ENCODE measurements at places on chromosomes 6 and 20.

DNA sequence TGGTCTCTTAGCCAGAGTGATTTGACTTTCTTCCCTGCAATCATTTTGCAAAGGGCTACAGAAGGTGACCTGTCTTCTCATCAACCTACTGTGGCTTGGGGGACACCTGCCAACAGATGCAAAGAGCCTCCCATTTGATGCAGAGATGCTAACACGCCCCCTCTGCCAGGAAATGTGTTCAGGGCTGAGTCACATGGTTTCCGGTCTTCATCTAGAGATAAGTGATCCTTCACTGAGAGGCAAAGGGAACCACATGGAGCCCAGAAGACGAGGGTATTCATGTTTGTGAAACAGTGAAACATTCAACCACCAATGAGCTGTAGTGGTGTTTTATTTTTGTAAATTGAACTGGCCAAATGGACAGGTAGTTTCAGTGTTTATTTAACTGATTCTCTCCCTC is 109.0 kb upstream of the RIN2 start:
- DNase-seq, result peak; percentile 52

DNA sequence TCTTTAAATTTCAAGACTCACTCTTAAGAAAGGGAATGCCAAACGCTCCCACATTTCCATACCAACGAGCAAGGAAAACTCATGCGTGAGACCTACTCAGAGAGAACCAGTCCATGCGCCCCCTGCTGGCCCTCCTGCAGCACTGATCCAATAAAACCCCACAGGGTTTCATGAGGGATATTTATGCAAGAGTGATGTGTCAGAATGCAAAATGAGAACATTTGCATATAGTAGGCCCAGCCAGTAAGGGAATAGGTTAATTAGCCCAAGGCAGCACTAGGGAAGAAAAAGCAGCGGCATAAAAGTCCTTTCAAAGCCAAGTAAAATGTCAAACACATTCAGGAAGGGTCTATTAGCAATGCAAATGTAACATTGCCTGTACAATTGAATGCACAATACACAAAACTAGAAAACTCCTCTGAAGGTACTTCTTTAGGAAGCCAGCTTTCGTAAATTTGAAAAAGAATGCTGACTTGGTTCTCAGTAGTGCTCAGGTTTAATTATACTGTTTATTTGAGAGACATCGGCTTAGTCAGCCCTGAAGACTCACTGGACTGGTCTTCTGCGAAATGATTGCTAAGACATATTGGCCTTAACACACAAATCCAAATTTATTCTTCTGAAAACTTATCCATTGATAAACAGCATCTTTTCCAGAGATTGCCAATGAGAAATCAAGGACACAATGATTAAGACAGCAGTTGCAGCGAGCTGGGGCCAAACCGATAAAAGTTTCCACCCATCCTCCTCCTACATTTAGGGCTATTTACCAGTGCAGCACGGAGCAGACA is 93.2 kb downstream of the GMPR start:
- peak; percentile 91 for DNase-seq

- DNase-seq, result no peak
Observed at GRCh38 chr20:49507741-49508434, 25.4 kb upstream of the KCNB1 start.

DNA sequence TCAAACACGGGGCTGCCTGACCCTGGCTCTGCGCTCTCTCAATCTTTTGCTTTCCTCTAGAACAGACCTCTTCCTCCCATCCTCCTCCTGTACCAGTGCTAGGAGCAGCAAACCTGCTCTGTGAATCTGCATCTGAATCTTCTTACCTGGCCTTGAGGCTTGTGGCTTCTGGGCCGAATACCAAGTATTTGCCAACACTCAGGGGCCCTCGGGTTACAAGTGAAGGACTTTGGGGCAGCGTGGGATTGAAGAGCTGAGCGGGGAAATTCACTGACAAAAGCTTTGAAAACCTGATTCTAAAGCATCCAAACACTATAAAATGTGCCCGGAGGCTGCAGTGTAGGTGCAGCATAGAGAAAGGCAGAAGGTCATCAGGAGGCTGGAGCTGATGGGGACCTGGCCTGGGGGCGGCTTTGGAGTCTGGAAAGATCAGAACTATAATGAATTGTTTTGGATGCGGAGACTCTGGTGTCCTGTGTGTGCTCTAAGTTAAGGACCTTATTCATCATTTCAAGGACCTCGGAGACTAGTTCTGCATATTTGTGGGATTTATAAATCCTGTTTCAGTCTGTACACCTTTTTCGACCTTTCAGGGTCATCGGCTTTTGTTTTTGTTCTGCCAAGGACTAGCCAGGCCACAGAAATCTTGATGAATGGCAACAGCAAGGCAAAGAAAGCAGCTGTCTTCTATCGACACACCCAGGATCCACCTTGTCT is 16.4 kb upstream of the IGF2R start:
- DNase-seq, result no peak

DNA sequence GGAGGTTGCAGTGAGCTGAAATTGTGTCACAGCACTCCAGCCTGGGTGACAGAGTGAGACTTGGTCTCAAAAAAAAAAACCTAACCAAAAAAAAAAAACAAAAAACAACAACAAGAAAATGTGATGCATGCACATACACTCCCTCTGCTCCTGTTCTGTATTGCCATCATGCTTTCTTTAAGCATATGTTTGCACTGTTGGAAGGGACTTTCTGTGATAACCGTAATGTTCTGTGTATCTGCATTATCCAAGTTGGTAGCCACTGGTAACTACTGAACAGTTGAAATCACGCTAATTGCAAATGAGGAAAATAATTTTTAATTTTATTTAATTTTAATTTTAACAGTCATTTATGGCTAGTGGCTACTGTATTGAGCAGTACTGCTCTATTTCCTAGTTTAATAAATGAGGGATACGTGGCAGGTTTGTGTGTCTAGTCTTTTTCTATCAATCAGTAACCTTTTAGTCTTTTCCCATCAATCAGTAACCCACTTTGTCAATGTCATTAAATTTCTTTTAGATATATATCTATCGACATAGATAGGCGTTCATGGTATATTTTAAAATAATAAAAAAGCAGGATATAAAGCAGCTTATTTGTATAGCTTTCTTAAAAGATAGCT is 135.6 kb downstream of the ASCC3 start:
- no peak for DNase-seq

DNA sequence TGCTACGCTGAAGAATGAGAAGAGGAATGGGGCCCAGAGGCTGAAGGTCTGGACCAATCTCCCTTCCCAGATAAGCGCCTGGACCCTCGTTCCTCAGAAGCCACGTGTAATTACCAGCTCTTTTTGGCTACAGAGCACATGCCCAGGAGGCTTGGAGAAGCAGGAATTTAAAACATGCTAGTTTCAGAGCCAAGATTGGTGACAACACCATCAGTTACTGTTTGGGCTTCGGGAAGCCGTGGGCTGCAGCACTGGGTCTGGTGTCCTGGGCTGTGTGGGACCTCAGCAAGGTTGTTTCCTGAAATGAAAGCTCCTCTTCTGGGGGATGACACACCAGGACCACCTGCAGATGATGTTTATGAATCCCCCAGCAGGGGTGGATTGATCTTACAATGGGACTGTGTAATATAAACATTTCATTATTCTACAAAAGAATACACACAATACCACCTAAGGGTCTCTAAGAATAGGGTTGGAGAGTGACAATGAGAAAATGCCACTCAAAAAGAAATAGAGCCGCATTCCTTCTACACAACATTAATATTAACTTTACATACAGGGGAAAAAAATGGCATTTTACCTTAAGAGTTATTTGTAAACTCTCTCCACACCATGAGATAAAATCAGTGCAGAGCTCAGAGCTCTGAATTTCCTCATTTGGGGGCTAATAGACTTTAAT is 207.8 kb upstream of the FOXQ1 start:
- no peak for DNase-seq

DNA sequence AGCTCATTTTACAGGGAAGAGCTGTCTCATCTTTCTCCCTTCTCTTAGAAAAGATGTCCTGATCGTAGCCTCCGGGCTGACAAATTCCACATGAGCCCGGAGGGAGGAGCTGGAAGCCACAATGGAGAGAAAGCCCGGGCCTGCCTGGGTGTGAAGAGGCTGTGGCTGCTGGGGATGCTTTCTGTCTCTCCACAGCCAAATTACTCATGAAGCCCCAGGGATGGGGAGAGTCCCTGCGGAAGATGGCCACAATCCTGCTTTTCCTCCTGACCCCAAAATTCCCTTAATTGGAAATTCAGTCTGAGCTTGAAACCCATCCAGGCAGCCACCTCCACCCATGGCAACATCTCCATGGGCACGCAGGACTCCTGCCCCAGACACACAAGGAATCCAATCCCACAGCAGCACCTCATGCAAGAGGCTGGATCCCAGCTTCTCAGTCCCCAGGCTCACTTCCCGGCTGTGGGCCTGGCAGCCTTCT is 32.4 kb downstream of the JPH2 start:
- DNase-seq, result no peak

GRCh38 chr6:42938987-42939809 is 9.9 kb downstream of the CNPY3 start:
- no peak for DNase-seq

GRCh38 chr6:26556263-26557070 is 18.3 kb downstream of the HMGN4 start:
- DNase-seq, result peak; percentile 93

DNA sequence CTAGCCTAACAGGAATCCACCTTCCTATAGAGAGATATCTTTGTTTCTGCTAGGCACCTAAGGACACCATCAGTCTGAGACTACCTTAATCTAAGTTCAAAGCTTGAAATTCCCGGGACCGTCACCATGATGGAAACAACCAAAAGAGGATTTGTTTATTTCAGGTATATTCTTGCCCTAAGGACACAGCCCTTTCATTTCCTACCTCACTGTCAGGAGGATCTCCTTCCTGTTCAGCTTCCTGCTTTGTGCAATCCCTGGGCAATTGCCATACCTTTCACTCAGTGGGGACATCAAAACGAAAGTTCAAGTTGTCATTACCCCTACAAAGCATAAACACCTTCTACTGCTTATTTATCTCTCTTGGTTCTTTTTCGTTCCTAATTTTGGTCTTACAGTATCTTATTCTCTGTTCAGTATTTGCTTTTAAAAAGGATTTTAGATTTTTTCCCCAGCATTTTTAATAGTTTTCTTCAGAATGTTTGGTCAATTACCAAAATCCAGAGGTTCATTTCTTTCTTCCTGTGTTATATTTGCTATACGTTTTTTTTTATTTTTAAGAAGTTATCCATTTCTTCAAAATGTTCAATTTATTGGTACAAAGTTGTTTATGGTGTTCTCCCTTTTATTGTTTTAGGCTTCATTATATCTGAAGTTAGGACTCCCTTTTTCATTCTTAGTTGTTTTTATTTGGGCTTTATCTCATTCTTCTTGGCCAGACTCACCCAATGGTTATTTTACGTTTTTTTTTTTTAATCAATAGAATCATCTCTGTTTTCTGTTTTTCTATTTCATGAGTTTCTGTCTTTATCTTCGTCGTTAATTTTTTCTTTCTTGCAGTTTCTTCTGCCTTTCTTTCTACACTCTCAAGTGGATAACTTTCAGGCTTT is 13.0 kb upstream of the TBPL1 start:
- peak; percentile 22 for DNase-seq

DNA sequence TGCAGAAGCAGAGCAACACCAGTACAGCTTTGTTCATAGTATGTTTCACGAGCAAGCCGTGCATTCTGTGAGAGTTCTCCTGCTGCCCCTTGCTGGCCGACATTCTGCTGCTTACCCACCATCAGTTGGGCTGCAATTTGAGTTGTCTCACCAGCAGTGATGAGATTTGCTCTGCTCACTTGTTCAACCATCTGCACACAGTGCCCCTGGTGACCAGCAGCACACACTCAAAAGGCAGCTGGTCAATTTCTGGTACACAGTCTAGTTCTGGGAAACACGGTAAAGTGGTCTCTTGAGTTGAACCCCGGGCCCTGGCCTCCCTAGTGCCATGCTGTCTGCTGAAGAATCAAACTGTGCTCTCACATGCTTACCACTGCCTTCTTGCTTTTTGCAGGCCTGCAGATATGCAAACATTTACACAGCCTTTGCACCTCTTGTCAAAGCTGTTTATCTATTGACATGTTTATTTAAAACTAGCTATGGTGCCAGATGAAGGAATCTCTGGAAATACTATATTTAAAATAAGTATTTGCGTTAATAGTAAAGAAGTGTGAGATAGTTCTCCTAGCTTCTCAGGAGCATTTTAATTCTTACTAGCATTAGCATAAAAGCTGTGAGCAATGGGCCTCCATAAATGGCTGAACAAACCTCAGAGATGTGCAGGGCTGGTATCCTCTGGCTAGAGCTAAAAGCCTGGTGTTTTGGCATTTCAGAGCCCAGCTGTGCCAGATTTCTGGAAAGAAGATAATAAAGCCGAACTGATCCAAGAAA is 234.3 kb downstream of the ARHGAP18 start:
- no peak for DNase-seq

GRCh38 chr6:97465877-97466561 is 183.0 kb upstream of the MMS22L start:
- DNase-seq, result no peak

DNA sequence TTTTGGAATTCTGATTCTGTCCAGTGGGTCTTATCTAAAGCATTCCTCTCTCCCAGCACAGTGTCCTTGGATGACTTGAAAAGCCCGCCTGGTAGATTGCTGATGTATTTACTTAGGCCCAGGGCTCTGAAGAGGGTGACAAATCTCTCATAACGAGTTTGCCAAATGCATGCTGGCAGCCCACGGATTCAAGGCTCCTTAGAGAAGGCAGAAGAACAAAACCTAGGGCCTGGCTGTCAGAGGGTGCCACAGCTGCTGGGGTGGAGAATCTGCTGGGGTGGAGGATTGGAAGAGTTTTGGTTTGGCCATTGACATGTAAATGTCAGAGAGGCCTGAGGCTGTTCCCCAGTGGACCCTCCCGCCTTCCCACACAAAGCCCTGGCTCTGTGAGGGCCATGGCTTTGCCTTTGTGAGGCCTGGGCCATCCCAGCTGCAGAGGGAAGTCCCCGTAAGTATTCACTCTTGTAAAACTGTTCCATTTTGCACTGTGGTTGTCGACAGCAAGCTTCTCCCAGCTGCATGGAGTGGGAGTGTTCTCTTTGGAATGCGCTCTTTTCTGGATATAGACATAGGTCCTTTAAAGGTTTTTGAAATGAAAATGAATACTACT is 50.3 kb downstream of the ANKRD6 start:
- no peak for DNase-seq

DNA sequence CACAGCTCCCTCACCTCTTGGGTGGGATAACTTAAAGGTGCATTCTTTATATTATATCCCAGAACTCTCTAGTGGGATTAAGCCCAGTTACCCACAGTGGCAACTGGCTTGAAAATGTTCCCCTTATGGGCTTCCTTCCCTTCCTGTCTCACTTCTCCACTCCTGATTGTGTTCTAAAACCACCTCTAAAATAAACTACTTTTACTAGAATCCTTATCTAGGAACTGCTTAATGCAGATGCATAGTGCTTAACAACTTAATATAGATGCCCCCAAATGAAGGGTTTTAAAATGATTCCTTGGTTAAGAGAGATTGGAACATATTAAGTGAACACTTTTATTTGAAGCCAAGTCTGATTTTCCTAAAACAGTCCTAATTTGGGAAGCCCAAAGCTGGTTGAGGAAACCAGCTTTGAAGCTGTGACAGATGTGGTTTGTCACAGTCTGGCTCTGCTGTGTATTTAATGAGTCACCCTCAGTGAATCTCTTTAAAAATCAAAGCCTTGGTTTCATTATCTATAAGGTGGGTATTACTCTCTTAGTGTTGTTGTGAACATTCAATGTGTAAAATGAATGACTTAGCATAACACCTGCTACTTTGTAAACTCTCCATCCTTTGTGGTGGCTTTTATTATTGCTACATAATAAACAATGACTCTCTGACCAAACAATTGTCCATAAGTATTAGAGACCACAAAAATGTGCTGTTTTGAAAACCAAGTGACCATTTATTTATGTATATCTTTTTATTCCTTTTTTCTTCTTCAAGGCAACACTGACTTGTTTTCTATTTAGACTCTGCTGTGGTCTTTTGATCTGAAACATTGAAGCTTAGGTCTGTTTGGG is 24.4 kb downstream of the PLCB1 start:
- no peak for DNase-seq
